ENCODE measurements at places on chromosomes 16 and 17.

DNA sequence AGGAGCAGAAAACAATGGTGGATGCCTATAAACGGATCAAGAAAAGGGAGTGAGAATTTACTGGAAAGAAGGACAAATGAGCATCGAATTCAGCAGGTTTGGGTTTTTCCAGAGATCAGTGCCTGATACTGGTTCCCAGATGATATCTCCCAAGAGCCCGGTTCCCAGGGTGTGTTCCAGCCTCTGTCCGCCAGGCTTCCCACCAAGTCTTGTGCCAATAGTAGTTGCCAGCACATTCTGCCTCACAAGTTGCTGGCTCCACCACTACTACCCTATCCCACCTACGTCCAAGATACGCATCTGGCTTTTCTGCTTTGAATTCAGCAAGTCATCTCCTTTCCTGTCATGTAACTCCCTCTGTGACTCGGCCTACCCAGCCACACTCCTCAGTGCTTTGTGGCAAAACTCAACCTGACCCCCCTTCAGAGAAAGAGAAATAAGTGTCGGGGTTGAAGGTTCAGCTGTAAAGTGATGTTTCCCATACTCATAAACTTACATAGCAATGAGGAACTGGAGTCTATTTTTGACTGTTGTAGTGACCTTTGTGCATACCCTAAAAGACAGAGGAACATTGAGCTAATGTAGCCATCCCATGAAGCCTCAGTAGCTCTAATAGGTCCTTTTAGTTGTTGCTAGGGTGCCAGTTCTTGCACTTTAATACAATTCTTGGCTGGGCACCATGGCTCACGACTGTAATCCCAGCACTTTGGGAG, 277.0 kb downstream of the IRX3 start:
- no peak for DNase-seq

GRCh38 chr16:65343556-65343955, 221.7 kb upstream of the CDH11 start:
- DNase-seq = no peak

GRCh38 chr16:80337786-80338185, 203.0 kb upstream of the DYNLRB2 start:
- DNase-seq = no peak

GRCh38 chr16:76518781-76519180, 241.6 kb downstream of the CNTNAP4 start:
- no peak for DNase-seq

GRCh38 chr16:15946257-15947044, 3.0 kb upstream of the ABCC1 start:
- no peak for DNase-seq

DNA sequence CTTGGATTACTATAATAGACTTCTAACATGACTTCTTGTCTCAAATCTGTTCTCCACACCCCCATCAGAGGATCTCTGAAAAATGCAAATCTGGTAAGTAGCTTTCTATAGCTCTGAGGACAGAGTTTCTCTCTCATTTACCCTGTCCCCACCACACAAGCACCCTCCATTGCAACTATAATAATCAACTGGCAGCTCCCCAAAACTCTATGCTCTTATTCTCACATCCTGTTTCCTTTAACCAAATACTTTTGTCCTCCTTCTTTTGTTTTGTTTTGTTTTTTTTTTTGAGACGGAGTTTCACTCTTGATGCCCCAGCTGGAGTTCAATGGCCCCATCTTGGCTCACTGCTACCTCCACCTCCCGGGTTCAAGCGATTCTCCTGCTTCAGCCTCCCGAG, 73.4 kb downstream of the HELZ start:
- DNase-seq = no peak

- DNase-seq = no peak
These were observed 115.3 kb upstream of the NOL11 start for GRCh38 chr17:67602444-67602843.

- no peak for DNase-seq
These were observed 467.8 kb downstream of the SLC39A11 start for GRCh38 chr17:72624652-72625051.

GRCh38 chr17:897970-898619, 81.5 kb downstream of the NXN start:
- no peak for DNase-seq

GRCh38 chr16:27839419-27839818, 224.1 kb downstream of the GSG1L start:
- DNase-seq = no peak

DNA sequence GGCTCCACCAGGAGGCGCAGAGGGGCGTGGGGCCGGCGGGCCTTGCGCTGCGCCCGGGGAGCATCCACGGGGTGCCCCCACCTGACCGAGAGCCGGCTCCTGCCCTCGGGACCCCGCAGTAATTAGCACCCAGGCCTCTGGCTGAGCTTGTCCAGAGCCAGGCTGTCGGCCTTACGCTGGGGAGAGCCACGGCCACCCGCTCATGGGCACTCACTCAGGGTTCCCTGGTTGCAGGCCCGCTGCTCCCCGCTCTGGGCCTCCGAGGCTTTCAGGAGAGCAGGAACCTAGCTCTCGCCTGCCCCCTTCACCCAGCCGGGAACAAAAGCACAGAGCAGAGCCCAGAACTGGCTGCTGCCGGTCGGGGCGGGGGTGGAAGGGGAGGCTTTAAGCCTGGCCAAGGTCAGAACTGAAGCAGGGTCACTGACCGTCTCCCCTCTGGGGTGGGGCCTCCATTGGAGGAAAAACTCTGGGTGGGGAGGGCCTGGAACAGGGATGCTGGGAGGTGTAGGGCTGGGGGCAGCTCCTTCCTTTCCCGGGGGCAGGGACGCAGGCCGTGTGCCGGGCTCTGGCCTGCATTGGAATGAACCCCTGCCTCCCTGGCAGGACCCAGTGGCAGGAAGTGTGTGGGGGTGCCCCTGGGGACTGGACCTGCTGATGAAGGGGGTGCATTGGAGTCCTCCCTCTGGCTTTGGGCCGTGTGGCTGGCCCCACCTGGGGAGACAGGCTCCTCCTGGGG, 12.3 kb downstream of the GLIS2 start:
- DNase-seq = peak; percentile 67

DNA sequence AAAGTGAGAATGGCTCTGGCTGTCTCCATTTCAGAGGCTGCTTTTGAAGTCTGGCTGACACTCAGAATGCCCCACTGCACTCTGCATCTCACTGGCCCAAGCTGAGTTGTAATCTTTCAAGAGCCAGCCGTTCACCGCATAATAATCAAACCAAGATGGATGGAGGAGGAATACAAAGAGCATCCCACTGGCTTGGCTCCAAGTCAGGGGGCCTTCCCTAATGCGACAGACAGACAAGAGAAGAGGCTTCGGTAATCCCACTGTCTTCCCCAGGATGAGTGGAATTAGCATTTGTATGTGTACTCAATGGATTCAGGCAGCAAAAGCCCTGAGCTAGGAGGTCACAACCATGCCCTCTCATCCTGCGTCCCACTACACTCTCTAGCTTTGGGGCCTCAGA, 68.0 kb downstream of the CBLN1 start:
- DNase-seq = no peak

DNA sequence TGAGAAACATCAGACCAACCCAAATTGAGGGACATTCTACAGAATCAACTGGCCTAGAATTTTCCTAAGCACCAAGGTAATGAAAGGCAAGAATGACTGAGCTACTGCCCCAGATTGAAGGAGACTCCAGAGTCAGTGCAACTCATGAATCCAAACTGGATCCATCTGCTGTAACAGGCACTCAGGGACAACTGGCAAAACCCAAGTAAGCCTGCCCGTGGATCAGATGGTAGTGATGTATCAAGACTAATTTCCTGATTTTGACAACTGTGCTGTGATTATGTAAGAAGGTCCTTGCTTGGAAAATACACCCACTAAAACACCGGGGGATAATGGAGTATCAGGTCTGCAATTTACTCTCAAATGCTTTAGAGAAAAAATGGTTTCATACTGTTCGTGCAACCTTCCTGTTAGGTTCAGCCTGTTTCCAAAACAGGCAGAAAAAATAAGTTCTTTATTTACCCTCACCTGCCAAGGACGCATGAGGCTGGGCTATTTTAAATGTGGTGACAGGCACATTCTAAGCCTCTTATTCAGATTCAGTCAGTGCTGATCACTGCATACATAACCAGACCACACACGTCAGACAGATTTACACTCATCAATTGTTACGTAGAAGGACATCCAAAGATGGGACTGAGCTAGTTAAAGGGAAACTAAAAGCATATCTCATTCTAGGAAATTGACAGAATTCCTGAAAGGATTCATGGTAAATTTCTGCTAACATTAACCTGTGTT, 7.0 kb downstream of the MBTPS1 start:
- no peak for DNase-seq

DNA sequence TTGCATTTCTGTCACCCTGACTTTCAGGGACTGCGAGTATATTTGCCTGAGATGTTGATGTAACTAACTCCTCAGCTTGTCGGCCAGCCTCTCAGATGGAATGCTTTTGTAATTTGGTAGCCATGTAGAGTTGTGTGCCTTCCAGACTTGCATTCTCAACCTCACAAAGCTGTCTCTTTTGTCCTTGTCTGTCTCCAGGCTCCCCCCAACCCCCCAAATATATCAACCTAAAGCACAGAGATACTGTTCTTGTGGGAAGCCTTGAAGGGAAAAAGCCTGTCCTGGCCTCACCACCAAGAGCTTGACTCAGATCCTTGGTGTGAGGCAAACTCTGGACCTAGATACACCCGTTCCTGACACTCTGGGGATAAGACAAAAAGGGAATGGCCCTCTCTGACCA, 18.4 kb downstream of the SAP30BP start:
- DNase-seq = no peak

GRCh38 chr16:57159447-57159846, 26.4 kb downstream of the PSME3IP1 start:
- DNase-seq = no peak

DNA sequence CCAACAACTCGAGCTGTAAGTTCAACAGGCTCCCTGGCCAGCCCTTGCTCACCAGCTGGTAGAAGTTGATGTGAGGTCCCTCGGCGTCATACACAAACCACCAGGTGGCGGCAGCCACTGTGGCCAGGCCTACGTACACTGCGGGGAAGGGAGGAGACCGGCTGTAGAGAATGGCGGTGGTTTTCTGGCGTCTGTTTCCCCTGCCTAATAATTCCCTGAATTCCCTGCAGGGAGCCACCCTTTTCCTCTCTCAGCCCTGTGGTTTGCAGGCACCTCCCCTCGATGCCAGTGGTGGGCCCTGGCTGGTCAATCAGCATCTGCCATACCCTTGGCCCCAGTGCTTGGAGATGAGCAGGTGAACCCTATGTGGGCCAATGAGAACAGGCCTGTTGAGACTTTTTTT, 18.9 kb upstream of the P2RX1 start:
- DNase-seq = peak; percentile 27

DNA sequence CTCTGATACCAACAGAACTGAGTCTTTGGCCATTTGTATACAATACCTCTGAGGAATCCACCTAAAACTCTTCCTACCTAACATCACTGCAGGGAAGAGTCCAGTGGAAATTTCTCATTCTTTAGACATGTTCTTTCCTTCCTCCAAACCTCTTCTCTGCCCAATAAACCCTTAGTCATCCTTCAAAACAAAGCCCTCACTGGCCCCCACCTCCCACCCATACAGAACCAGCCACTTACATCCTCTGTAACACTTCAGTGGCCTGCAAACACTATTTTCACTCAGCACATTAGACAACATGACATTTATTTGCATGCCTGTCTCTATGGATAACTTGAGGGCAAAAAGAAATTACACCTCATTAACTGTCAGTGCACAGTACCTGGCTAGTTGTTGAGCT, 200.3 kb upstream of the NOG start:
- DNase-seq = no peak

DNA sequence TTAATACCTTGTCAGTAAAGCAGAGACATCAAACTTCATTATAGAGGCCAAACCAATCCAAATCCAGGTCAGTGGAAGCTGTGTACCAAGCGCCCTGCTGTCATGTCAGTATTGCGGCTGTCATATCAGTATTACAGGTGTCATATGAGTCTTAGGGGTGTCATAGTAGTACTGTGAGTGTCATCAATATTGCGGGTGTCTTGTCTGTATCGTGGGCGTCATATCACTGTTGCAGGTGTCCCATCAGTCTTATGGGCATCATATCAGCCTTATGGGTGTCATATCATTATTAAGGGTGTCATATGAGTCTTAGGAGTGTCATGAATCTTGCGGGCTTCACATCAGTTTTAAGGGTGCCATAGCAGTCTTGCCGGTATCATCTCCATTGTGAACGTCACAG, 6.0 kb upstream of the PRDM7 start:
- no peak for DNase-seq

DNA sequence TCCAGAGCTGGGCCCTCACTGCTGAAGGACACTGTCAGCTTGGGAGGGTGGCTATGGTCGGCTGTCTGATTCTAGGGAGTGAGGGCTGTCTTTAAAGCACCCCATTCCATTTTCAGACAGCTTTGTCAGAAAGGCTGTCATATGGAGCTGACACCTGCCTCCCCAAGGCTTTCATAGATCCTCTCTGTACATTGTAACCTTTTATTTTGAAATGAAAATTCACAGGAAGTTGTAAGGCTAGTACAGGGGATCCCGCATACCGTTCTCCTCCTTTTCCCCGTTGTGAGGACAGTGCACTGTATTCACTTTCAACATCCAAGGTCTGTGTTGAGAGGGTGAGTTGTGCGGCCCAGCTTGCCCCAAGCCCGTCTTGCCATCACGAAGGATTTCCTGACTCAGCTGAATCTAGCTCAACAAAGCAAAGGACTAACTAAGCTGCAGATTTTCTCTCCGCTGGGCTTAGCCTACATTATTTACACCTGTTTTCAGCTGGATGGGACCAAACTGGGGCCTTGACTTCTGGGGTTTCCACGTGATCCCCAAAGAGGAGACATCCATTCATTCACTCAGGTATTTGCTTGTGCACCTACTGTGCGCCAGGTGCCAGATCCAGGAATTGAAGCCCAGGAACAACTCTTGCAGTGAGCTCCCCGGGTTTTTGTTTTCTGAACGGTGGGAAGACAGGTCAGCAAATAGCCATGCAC, 5.2 kb upstream of the TMEM235 start:
- no peak for DNase-seq

DNA sequence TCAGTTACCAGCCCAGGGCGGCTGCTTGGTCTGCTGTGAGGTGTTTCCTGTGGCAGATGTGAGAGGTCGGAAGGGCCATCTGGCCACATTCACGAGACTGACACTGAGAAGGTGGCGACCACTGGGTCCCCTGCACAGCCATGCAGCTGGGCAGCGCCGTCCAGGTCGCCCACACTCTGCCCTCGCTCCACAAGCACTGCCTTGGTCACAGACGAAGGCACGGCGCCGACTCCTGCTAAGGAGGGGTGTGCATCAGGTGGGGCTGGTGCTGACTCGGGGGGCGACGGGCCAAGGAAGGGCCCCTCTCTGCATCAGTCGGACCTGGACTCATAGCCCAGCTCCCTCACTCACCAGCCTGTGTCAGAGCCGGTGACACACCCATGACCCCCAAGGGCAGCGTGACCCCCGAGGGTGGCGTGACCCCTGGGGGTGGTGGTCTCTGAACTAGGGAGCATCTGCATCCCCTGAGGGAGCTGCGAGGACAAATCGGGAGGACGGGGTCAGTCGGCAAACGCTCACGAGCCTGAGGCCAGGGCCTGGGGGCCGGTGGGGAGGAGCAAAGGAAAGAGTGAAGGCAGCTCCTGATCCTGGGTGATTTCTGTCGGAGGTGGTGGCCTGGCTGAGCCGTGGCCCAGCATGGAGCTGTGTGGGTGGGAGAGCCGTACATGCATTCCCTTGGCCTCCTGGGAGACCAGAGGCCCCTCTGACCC, 30.4 kb downstream of the NME3 start:
- DNase-seq = no peak
